ENCODE measurements at places on chromosomes 2 and 18.

DNA sequence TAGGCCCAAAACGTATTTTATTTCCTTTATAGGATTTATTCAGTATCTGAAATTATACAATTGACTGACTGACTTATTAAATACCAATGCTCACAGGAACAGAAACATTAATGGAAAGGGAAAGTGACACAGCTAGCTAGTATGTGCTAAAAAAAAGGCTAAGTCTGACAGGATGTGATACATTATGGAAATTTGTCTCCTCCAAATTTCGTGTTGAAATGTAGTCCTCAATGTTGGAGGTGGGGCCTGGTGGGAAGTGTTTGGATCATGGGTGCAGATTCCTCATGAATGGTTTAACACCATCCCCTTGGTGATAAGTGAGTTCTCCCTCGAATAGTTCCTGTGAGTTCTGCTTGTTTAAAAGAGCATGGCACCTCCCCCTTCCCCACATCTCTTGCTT is 70.6 kb upstream of the WDR75 start:
- no peak for DNase-seq

GRCh38 chr2:229081411-229081810 is 189.7 kb downstream of the PID1 start:
- no peak for DNase-seq

DNA sequence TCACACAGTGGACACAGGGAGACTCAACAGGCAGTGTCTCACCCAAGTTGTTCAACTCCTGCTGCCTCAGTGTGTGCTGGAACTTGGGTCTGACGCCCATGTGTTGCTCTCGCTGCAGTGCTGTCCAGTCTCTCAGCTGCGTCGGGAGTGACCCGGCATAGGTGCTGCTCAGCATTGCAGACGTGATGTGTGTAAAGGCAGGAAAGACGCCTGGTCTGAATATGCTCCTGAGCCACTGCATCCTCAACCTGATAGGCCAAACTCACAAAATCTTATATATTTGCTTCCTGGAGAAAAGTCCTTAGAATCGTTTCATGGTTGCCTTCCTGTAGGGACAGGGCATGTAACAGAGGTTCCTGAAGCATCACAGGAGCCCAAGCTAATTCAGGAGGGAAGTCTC is 152.9 kb downstream of the INSIG2 start:
- DNase-seq, result peak; percentile 33

- DNase-seq, result no peak
Measured at GRCh38 chr2:238339814-238340213, 19.5 kb downstream of the TRAF3IP1 start.

- no peak for DNase-seq
Measured at GRCh38 chr2:182858671-182859070, 7.8 kb downstream of the FRZB start.

GRCh38 chr2:86073225-86073624 is 32.5 kb downstream of the POLR1A start:
- DNase-seq, result no peak

DNA sequence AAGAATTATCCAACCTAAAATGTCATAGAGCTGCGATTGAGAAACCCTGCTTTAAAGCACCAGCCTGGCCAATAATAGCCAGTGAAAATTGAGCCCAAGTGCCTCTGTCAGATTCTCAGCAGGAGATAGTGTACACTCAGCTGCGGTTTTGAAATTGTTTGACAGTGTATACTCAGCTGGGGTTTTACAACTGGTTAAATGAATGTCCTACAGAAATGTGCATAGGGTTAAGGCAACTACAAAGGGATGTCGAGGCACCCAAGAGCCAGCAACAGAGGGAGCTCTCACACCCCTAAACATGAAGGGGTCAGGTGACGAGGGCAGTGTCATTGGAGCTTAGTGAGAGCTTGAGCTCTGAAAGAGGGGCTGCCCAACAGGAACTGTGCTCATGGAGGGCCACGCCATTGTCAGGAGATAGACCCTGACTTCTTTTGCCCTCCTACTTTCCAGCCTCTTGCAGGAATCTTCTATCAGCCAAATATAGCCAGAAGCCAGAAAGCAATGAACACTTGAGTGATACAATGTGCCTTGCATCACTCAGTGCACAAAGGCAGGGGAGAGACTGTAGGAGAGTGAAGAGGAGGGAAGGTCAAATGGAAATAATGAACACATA is 15.1 kb downstream of the ACTG2 start:
- no peak for DNase-seq

DNA sequence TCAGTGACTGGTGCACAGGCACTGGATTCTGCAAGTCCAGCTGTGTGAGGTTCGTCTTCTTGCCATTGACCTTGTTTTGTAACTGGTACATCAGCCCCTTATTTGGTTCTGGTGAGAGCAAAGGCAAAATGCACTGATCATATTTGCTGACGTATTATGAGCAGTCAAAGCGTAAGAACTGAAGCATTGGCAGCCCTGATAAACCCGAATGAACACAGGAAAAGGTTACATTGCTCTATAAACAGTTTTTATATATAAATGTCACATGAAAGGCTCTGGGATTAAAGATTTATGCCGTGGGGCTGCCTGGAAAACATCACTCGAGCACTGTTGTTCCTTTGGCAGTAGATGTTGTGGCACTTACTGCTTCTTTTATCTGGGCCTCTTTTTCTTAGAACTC is 167.9 kb downstream of the IRS1 start:
- no peak for DNase-seq

DNA sequence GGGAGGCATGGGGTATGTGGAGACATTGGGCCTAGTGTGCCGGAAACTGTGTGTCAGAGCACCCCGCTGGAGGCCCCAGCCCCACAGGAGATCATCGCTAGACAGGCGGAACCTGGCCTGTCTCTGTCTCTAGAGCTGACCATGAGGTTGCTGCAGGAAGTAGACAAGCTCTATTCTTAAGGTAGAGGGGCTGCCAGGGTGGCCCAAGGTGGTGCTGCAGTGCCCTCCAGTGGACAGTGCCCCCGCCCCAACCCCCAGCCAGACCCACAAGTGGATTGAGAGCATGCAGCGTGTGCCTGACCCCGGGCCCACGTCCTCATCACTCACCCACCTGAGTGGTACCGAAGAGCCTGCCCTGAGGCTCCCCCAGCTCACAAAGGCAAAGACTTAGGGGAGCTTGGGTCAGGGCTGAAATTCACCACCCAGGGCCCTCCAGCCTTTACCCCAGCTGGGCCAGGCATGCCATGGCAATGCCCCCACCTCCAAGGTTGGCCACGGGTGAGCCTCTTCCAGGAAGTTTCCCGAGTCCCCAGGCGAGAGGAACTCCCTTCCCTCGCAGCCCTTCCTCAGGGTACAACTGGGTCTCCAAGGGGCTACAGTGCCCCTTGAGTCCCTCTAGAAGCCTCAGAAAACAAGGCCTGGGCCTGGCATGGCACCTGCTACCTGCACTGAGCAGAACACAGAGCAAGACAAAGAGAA is 155.0 kb downstream of the TTC32 start:
- DNase-seq, result peak; percentile 80

Measured in islet precursor cell (in vitro differentiated cells).